ENCODE measurements at places on chromosomes 7 and 10.

- no peak for DNase-seq
Measured at GRCh38 chr7:1494866-1495563, 9.2 kb downstream of the INTS1 start.

DNA sequence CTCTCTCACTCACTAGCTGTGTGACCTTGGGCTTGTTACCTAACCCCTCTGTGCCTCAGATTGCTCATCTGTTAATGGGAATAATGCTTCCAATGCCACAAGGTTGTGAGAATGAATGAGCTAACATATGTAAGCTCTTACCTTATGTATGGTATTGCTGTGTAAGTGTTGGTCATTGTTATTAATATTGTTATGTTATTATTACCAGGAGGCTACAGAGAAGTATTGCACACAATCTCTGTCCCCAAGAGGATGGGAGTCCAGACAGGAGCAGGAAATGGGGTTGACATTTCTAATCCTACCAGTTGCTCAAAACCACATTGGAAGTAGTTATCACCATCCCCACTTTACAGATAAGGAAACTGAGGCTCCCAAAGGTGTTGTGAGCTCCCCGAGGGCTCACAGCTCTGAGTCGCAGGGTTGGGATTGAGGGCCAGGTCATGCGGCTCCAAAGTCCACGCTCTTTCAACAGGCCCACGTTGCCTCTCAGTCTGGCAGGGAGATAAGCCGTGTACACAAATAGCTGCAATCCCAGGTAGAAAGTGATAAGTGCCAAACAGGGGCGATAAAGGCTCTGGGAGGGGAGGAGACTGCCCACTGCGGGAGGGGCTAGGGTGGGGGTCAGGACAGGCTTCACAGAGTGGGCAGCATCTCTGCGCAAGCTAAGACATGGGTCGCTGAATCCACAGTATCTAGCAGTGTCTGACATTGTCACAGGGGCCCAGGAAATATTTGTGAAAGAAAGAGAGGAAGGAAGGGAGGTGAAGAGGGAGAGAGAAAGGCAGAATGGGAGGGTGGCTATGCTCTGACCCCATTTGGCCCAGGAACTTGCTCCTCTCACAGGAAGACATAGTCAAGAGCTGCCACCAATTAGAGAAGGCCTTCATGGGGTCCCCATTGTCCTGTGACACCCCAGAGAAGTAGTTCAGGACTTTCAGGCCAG is 9.6 kb upstream of the ZMIZ1 start:
- no peak for DNase-seq

DNA sequence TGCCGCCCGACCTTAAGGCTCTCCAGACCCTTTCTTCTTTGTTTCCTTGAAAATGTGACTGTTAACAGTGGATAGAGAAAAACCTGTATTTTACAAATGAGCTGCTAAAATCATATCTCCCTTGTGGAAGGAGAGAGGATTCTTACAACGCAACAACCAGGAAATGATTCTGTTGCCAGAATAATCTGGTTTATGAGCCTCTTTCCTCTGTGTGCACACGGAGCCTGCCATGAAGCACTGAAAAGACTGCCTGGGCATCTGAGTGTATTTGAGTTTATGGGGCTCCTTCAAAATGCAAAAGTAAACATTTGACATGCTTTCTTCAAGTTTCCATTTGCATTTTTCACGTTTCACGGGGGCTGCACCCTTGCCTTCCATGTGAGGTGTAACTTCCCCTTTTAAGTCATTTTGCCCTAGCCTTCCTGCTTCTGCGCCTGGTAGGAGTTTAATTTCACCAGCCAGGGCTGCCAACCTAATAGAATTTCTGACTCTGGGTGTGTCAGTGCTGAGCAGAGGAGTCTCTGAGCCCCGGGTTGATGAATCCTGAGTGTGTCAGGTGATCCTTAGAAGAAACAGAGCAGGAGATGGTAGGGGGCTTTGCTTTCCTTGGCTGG is 101.2 kb downstream of the GRB10 start:
- DNase-seq, result no peak

GRCh38 chr7:20509892-20510572 is 105.4 kb upstream of the ABCB5 start:
- DNase-seq, result no peak

DNA sequence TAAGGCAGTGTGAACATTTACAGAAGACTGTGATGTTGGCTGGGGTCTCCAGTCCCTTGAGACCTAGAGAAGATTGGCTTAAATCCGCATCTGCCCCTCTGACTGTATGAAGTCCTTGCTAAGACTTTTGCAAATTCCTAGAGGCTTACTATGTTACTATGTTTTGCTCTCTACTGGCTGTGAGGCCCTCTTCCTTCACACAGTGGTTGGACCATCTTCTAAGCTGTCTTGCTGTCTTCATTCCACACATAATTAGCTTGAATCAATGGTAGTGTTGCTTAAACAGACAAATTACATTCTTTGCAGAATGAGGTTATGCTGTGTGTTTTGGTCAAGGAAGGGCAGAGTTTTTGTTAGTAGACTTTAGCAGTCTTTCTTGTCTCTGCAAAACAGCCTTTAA is 658.0 kb downstream of the TYW1 start:
- DNase-seq, result no peak

- DNase-seq, result no peak
Measured at GRCh38 chr10:118585794-118586193, 9.7 kb downstream of the PRLHR start.

- no peak for DNase-seq
Measured at GRCh38 chr7:38222481-38223096, 44.5 kb downstream of the STARD3NL start.

- no peak for DNase-seq
Measured at GRCh38 chr7:96789914-96790313, 80.3 kb upstream of the SEM1 start.

DNA sequence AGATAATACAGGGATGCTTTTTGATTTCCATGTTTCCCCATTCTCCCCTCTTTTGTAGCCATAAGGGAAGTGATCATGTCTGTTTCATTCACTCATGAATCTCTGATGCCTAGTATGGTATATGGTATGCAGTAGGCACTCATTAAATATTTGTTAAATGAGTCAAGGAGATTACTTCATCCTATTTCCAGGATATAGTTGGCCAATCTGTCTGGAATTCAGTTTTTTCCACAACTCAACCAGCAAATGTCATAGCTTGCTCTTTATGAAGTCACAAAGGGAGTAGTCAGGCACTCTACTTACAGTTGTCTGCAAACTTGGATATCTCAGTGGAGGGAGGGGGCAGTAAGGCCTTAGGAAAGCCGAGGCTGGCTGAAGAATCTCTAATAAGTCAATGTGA is 853.6 kb downstream of the LRMDA start:
- no peak for DNase-seq
